Spleen (tissue), 13 donors: ENCODE measurements at places on chromosomes 5 and 9. TPM values are rescaled to one million over a fixed set of nuclear protein-coding genes. Genes with fewer than 3 reads are reported as not detected.

PPP3R2 gene
- total RNA-seq = not detected

TLR4 gene
- total RNA-seq = 216 TPM

PROB1 gene
- total RNA-seq = 1.1 TPM

SERINC5 gene
- total RNA-seq = 29.8 TPM

SPINK6 gene
- total RNA-seq = not detected

SHOC1 gene
- not detected for total RNA-seq

IL17B gene
- total RNA-seq = not detected

JAKMIP2 gene
- total RNA-seq = 1.7 TPM

INSYN2B gene
- 2.0 TPM for total RNA-seq

ZBTB6 gene
- total RNA-seq = 11.4 TPM

NUTM2F gene
- total RNA-seq = not detected

SHISAL2B gene
- total RNA-seq = not detected

AHRR gene
- total RNA-seq = 13.2 TPM

C9 gene
- not detected for total RNA-seq

MYO10 gene
- total RNA-seq = 28.4 TPM

FST gene
- total RNA-seq = not detected

FAM169A gene
- 9.8 TPM for total RNA-seq

ACTBL2 gene
- total RNA-seq = not detected

PSAT1 gene
- 9.4 TPM for total RNA-seq

PALM2AKAP2 gene
- not detected for total RNA-seq

PCDHGA8 gene
- 1.6 TPM for total RNA-seq

SH3RF2 gene
- 0.40 TPM for total RNA-seq

RNF183 gene
- not detected for total RNA-seq

NXNL2 gene
- total RNA-seq = not detected

EGFLAM gene
- total RNA-seq = 13.3 TPM

TMEM232 gene
- 3.3 TPM for total RNA-seq

FAM174A gene
- total RNA-seq = 12.6 TPM

TSTD2 gene
- 17.4 TPM for total RNA-seq

CD74 gene
- total RNA-seq = 5,152 TPM

GRXCR2 gene
- not detected for total RNA-seq

PCDHGB2 gene
- 3.5 TPM for total RNA-seq
